ENCODE measurements at places on chromosomes 1 and 21.

DNA sequence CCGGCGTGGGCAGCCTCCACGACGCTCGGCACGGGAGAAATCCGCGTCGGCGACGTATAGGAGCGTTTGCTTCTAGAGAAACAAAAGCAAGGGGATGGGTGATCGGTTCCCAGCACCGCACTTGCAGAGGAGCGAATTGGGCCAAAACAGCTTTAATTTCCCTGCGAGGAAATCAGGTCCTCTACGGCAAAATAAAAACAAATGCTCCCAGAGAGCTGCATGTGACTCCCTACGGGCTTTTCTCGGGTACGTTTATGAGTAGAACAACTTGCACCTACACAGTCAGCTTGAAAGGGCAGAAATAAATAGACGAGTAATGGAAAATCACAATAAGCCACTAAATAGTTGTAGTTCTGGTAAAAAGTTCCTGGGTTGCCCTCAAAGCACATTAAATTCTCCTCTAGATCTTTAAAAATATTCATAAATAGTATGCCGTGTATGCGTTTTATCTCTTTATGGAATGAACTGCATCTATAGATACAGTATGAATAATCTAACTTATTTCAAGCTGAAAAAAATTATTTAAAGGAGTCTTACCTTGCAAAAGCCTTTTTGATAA is 1.2 kb downstream of the NHLH2 start:
- DNase-seq = no peak

GRCh38 chr1:197042676-197043341 is 24.3 kb downstream of the F13B start:
- DNase-seq = no peak

- no peak for DNase-seq
These were observed 31.4 kb downstream of the NAV1 start for GRCh38 chr1:201570181-201570885.

DNA sequence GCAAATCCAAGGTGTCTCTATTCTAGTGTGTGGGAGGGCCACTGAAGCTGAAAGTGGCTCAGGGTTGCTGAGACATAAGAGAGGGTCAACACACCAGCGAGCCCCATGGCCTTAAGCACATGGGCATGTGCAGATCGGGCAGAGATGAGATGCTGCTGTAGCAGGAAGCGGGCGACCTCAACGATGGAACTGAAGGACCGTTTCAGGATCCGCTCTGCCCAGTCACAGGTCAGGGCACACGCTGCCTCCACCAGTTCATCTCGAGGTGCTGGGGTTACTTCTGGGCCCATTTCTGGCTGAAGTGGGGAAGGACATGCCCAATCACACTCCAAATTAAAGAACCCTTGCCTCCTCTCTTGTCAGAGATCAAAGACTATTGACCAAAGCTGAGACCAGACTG is 3.5 kb downstream of the RFX5 start:
- DNase-seq = no peak

DNA sequence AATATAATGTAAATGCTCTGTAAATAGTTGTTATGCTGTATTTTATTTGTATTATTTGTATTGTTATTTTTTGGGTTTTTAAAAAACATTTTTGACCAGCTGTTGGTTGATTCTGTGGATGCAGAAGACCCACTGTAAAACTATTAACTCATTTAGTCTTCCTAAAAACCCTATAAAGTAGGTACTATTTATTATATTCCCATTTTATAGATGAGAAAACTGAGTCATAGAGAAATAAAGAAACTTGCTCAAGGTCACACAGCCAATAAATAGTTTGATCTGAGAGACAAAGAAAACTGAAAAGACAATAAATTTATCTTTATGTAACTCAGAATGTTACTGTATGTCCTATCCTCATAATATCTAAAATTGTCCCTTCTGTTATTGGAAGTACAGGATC is 1.2 kb upstream of the MAP3K21 start:
- DNase-seq = no peak

- no peak for DNase-seq
These were observed 3.6 kb downstream of the ALG14 start for GRCh38 chr1:95068956-95069709.

GRCh38 chr1:25896266-25896665 is 10.0 kb downstream of the STMN1 start:
- no peak for DNase-seq

DNA sequence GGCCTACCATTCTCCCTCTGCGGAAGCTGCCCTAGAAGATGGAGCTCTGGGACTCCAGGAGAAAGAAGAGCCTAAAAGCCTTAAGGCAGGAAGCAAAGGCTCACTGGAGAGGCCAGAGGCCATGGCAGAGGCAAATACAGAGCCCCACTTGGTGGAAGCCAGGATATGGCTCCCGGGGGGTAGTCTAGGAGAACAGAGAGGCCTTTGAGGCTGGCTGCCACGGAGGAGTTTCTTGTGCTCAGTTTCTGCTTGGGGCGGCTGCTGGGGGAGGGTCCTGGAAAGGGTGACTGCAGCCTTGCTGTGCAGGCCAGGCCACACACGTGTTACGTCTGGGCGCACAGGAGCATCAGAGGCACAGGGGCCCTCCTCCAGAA is 5.4 kb downstream of the CC2D1B start:
- DNase-seq = no peak

DNA sequence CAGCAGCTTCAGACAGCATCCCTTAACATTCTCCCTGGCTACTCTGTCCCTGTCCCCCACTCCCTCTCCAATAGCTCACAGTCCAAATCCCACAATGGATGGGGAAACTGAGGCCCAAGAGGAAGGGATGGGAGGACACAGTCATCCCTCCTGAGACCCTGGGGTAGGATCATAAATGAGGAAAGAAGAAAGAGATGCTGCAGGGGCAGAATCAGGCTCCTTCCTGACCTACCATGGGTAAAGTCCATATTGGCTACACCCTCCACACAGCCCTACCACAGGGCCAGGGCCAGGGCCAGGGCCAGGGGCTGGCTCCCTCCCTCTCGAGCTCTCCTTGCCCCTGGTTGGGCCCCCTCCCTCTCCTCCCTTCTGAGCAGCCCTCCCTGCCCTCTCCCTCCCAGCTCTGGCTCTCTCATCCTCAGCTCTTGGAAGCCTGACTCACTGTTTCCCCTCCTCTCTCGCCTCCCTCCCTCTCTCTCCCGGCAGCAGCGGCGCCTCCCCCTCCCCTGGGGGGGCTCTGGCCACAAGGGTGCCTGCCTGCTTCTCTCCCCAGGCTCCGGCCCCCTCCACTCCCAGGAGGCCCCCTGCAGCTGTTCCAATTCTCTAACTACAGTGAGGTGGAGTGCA is 4.9 kb downstream of the AHDC1 start:
- peak; percentile 57 for DNase-seq

DNA sequence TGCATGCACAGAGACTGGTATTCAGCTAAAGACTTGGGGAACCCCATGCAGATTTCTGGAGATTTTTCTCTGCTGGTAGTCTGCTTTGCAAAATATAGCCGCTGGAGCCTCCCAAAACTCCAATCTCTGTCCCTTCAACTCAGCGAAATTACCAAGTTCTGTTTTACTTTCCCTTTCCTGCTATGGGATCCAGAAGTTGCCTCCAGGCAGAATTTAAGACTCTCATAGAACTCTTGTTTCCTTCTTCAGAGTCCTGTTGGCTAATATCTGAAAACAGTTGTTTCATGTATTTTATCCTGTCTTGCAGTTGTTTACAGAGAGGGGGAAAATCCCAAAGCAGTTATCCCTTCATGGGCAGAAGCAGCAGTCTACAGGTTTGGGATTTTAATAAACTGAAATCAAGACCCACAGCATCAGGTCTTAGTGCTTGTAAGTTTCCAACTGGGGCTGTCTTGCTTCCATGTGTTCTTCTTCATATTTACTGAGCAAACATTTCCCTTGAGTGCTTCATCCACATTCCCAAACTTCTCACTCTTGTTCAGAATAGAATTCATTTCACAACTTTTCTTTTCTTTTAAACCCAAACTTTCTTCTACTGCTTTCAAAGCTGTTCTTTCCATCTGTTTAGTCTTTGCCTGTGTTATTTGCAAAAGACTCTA is 221.3 kb upstream of the DMRTA2 start:
- DNase-seq = no peak

DNA sequence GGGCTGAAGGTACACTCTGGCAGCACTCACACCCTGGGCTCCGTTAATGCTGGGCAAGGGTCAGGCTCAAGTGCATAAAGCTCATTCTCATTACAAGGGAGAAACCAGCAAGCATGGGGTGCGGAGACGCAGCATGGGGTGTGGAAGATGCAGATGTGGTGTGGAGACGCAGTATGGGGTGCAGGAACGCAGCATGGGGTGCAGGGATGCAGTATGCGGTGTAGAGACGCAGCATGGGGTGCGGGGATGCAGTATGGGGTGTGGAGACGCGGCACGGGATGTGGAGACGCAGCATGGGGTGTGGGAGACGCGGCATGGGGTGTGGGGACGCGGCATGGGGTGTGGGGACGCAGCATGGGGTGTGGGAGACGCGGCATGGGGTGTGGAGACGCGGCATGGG is 390.7 kb downstream of the NPHP4 start:
- no peak for DNase-seq

GRCh38 chr1:204337583-204337982 is 22.1 kb downstream of the PLEKHA6 start:
- no peak for DNase-seq

DNA sequence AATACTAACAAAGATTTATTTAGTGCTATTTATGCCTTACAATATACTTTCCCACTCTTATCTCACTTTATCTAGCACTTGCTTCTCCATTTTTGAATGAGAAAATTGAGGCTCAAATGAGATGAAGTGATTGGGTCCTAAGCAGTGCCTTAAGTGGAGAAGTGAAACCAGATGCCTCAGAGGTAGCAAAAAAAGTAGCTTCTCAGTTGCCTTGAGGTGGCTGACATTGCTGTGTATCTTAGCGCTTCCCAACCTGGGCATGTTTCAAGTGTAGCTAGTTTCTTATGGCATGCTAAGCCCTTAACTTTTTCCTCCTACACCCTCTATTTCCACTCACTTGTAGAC is 390.4 kb downstream of the OMA1 start:
- no peak for DNase-seq

- DNase-seq = no peak
These were observed 241.2 kb upstream of the MAP1LC3C start for GRCh38 chr1:242240077-242240476.

- no peak for DNase-seq
These were observed 12.0 kb downstream of the SLC35D1 start for GRCh38 chr1:67041841-67042503.

GRCh38 chr21:29508301-29508700 is 209.6 kb downstream of the BACH1 start:
- no peak for DNase-seq

GRCh38 chr1:240663169-240663879 is 51.4 kb upstream of the GREM2 start:
- peak; percentile 37 for DNase-seq

GRCh38 chr21:21530680-21531079 is 532.5 kb downstream of the NCAM2 start:
- no peak for DNase-seq

- no peak for DNase-seq
These were observed 21.6 kb downstream of the DRAXIN start for GRCh38 chr1:11713095-11713494.

DNA sequence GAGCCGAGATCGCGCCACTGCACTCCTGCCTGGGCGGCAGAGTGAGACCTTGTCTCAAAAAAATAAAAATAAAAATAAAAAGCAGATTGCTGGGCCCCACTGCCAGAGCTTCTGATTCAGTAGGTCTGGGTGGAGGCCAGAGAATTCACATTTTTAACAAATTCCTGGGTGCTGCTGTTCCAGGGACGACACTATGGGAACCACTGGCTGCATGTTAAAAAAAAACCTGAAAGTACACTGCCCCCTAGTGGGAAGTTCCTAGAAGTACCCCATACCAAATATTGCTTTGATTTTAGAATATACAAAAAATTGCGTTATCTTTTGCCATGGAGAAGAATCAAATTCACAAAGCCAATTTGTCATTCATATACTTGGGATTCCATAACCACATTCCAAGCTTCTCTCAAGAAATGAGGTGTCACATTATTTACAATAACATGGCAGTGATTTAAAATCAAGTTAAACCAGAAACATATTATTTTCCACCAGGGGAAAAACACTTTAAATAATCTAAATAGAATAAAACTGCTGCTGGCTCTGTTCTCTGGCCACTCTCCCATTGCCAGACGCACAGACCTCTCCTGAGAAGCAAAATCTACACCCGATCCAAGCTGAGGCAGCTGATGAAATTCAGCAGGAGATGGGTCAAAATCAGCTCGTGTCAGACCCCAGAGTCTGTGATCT is 27.4 kb downstream of the SYF2 start:
- DNase-seq = no peak

DNA sequence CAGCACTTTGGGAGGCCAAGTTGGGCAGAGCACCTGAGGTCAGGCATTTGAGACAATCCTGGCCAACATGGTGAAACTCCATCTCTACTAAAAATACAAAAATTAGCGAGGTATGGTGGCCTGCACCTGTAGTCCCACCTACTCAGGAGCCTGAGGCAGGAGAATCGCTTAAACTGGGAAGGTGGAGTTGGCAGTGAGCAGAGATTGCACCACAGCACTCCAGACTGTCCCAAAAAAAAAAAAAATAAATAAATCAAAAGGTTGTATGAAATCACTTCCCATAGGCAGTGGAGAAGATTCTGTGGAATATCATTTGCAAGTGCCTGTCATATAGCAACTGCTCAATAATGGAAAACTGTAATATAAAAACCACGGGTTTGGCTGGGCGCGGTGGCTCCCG is 65.1 kb upstream of the SERBP1 start:
- no peak for DNase-seq

DNA sequence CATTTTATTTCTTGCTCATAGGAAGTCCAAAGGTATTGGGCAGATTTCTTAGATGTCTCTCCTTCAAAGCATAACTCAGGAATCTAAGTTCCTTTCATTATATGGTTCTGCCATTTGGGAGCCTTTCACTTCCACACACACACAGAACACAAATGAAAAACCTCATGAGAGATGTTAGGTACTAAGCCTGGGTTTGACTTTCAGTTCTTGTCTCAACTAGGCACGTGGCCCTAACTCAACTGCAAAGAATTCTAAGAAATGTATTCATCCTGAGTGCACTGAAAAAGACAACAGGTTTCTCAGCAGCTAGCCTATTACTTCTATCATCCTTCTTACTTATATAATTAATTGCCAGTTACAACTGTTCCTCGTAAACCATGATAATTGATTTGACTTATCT is 190.0 kb upstream of the SAMSN1 start:
- no peak for DNase-seq

DNA sequence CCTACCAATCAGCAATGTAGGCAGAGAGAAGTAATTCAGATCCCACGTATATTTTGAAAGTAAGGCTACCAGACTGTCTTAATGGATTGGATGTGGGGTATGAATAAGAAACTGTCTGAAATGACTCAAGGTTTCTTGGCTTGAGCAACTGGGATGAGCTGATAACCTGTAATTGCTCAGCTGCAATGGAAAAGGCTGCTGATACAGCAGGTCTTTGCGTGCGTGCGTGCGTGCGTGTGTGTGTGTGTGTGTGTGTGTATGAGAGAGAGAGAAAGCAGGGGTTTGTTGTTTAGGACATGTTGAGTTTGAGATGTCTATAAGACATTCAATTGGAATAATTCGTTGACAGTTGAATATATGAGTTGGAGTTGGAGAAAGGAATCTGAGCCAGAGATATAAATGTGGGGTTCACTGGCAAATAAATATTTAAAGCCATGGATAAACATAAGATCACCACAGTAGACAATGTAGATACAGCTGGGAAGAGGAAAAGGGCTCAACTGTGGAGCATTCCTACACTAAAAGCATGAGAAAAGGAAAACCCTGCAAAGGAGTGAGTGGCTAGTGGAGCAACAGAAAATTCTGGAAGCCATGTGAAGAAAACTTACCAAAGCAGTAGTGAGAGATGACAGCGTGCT is 72.9 kb downstream of the UCHL5 start:
- no peak for DNase-seq

GRCh38 chr1:25675729-25676476 is 59.3 kb downstream of the MAN1C1 start:
- DNase-seq = no peak

Measured in T1000 (cell line).